ENCODE measurements at places on chromosomes 12 and 14.

- no peak for DNase-seq
Measured at GRCh38 chr12:130791629-130792028, 47.4 kb downstream of the STX2 start.

GRCh38 chr12:108722992-108723766 is 8.1 kb downstream of the CORO1C start:
- peak; percentile 92 for DNase-seq

GRCh38 chr14:52363041-52363704 is 49.1 kb downstream of the PTGER2 start:
- DNase-seq: no peak

- no peak for DNase-seq
Measured at GRCh38 chr14:55057919-55058318, 6.5 kb downstream of the MAPK1IP1L start.

GRCh38 chr12:119410396-119410795 is 75.9 kb downstream of the CCDC60 start:
- peak; percentile 17 for DNase-seq

DNA sequence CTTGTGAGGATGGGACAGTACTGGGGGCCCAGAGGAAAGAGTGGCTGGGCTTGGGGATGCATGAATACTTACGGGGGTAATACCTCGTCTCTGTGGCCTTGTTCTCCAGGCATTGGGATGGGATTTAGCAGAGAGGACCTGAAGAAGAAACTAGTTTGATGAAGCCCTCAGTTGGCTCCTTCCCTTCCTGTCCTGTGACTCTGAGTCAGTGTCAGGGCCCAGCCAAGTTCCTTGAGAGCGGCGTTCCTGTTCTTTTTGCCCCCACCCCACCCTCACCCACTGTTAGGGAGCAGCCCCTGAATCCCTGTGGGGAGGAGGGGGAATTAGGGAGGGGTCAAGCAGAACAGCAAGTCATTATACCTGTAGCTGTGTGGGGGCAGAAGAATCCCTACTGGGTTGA is 5.2 kb upstream of the LRP1-AS start:
- no peak for DNase-seq

GRCh38 chr14:35247777-35248475 is 44.3 kb upstream of the PSMA6 start:
- DNase-seq: peak; percentile 7

DNA sequence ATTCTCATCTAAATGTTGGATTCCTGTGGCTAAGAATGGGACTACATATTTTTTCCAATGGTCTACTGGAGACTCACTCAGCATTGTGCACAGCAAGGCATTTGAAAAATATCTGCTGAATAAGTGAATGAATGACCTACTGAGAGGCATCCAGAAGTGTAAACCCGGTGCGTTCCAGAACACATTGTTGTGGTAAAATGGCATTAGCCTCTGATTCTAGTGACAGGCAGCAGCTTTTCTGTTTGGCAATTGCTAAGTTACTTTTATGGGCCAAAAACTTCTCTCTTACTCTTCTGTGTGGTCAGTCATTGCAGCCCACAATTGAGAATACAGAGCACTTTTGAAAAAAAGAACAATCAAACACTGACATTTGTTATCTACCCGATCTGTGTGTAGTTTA is 36.5 kb downstream of the WIF1 start:
- no peak for DNase-seq

DNA sequence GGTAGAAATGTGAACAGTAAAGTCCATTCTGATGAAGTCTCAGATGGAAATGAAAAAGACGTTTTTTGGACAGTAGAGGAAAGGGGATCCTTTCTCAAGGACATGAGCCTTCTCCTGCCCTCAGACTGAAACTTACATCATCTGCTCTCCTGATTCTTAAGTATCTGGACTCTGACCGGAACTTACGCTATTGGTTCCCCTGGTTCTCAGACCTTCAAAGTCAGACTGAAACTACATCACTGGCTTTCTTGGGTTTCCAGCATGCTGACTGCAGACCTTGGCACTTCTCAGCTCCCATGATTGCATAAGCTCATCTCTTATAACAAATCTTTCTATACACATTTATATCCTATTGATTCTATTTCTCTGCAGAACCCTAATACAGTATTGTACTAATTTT is 291.0 kb downstream of the SNAPC1 start:
- no peak for DNase-seq

- DNase-seq: no peak
Measured at GRCh38 chr12:20030826-20031225, 337.5 kb upstream of the PDE3A start.

GRCh38 chr12:83827860-83828259 is 1084.7 kb downstream of the SLC6A15 start:
- no peak for DNase-seq

DNA sequence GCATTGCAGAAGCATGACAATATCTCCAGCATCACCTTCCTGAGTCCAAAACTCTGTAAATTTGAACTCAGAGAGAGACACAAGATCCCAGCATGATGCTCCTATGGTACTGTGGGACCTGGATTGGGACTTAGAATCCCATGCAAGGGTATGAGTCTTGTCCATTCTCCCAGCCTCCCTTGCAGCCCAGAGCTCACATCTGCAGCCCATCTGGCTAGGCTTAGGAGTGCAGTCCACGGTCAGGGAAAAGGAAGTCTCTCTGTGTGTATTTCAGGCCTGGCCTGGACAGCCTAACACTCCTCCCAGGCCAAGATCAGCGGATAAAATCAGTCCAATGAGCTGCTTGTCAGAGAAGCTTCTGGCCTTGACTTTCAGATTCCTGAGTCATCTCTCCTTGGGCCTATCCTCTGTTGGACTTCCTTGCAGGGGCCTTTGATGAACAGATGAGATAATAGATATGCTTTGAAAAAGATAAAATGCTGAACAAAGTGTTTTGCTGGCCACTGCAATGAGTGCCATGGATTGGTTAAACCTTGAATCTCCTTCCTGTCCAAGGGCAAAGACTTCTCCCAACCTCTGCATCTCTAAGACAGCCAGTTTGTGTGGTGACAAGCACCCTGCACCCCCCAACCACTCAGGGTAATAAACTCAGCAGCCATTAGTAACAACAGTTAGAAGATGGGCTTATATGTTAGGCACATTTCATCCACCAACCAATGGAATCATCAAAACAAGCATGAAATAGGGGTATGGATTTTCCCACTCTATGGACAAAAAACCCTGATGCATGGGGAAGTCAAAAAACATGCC is 412.8 kb upstream of the TBX3 start:
- DNase-seq: no peak

- DNase-seq: no peak
Measured at GRCh38 chr14:77407158-77407557, 16.2 kb downstream of the NOXRED1 start.

DNA sequence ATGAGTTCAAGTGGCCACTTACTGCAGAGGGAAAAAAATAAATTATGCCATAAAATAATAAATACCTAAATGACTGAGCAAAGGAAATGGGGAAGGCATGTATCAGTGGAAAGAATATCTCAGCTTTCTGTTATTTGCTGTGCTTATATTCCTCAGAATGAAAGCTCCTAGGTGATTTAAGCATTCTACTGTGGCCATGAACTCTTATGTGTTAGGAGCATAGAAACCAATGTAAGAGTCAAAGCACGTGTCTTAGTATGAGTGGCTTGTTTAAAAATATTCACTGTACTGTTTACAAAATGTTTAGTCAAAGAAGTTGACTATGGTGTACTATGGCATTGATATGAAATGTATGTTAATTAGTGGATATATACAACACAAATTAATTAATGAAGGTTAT is 59.0 kb upstream of the RTL1 start:
- no peak for DNase-seq

- no peak for DNase-seq
Measured at GRCh38 chr12:77571768-77572167, 258.9 kb upstream of the NAV3 start.

- DNase-seq: peak; percentile 36
Measured at GRCh38 chr12:42473130-42473529, 116.4 kb downstream of the PRICKLE1 start.

DNA sequence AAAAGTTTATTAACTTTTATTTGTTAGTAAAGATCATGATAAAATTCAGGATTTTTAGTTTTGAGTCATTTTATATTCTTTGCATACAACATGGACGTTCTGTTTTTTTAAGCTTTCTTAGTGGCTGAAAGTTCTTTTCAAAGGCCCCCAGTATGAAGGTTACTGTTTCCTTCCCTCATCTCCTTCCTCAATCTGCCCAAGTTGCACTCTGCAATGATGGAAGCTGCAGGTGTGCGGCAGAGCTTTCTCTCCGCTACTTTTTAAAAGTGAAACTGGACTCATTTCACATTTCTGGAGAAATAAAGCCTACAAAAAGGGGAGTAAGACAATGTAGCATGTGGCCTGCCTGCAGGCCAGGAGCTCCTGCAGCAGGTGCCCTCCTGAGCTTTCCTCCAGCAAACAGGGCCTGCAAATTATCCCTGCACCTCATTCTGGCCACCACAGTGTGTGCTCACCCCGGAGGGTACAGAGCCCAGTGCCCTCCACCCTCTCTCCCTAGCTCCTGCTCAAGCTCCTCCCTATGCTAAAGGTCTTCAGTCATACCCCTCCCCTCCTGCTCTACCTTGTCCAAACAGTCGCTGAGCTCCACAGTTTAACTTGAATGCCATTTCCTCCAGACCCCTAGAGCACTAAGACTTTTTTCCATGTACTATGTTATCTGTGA is 78.9 kb downstream of the SETD3 start:
- no peak for DNase-seq

DNA sequence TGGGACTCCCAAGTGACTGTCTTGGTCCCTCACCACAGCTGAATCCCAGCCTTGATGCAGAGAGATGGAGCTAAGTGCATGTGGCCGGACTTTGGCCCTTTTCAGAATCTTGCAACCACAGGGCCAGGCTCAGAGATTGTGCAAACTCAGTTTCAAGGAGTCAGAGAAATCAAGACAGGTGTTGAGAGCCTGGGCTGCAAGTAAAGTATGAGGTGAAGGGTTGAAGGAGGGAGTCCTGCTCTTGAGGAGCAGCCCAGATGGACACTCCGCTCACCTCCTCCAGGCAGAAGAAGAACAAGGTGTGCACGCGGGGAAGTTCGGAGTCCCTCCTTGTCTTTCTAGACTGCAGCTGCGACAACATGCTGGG is 6.3 kb upstream of the BMP4 start:
- DNase-seq: no peak

- no peak for DNase-seq
Measured at GRCh38 chr12:132511516-132512196, 21.7 kb downstream of the FBRSL1 start.

GRCh38 chr14:23641915-23642588 is 5.9 kb downstream of the DHRS2 start:
- DNase-seq: no peak

DNA sequence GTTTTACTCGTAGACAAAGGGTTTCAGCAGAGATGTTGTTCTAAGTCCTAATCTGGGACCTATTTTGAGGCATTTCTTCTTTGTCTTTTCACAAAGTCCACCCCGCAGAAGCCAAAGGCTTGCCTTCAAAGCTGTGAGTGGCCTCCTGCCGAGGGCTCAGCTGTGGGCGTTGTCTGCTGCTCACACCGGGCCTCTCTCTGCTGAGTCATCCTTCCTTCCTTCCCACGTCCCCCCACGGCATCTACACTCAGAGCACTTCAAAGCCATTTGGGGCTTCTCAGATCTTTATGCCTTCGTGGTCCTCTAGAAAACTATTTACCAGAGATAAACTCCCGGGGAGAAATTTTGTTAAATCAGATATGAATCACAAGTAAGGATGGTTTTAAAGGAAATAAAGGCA is 115.9 kb upstream of the TMPO start:
- DNase-seq: no peak

GRCh38 chr12:132660052-132660451 is 27.1 kb downstream of the POLE start:
- no peak for DNase-seq

DNA sequence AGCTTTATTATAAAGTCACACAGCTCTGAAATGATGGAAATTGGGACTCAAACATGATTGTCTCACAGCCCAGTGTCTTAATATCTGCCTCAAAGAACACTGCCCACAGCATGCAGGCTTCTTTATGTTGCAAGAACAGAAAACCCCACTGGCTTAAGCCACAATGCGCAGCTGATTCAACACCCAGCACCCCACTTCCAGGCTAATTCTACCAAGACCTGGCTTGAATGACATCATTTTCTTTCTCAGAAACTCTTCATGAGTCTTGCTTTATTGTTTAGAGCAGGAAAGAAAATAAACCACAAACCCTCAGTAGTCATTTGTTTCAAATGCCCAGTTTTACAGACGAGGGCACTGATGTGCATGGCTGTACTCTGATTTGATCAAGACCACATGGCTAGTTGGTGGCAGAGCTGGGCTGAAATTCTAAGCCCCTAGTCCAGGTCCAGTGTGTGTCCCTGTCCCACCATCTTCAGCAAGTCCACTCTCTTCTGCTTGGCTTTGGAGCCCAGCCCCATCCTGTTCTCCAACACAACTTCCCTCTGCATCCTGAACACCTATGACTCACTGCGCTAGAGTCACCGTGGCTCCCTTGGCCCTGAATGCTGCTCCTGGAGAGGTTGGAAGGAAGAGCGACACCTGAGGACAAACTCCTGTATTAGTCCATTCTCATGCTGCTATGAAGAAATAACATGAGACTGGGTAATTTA is 50.3 kb upstream of the SRSF5 start:
- peak; percentile 93 for DNase-seq

DNA sequence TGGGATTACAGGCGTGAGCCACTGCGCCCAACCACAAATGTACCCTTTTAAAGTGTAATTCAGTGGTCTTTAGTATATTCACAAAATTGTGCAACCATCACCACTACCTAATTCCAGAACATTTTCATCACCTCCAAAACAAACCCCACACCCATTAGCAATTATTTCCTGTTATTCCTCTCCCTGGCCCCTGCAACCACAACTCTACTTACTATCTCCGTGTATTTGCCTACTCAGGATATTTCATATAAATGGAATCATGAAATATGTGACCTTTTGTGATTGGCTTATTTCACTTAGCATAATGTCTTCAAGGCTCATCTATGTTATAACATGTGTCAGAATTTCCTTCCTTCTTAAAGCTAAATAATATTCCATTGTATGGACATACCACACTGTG is 16.0 kb upstream of the AQP2 start:
- DNase-seq: no peak

- DNase-seq: no peak
Measured at GRCh38 chr12:72267974-72268373, 4.2 kb upstream of the TRHDE start.

DNA sequence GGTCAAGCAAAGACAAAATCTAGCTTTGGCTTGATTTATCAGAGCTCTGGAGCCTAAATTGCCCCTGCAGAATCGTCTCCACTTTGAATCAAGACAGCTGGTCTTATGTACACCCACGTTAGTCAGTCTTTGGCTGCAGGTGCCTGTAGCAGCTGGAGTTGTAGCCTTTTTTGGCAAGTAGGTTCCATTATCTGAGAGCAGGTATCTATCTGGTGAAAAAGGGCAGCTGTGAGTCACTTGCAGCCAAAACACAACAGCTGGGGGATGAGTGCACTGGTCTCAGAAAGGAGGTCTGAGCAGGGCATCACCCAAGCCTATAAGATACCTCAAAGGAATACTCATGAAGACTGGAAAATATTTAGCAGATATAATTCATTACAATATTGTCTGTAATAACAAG is 43.6 kb upstream of the KCNH5 start:
- DNase-seq: no peak
